HuH-7 (cell line): ENCODE measurements at places on chromosomes 6 and 20.

DNA sequence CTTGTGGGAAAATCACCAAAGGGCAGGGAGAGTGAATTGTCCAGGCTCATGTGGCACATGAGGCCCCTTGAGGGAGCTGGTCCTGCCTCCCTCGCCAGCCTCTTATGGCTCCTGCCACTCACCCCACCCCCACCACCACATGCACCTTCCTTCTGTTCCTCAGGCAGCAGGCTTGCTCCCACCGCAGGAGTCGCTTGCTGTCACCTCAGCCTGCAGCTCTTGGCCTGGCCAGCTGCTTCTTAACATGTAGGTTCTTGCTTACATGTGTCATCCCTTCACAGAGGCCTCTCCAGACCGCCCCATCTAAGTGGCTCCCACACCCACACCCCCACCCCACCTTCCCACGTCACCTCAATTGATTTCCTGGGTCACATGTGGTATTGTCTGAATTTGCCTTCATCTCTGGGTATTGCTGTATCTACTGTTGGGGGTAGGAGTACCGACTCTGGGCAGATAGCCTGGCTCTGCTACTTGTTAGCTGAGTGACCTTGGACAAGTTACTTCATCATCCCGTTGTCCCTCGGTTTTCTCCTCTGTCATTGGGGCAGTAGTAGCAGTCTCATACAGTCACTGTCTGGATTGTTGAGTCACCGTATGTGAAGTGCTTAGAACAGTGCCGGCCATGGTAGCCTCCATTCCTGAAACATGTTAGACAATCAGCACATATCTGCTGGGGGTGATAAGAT lies 41.7 kb downstream of the SLC9A8 start:
- DNase-seq, result no peak

GRCh38 chr6:84508981-84509380 lies 255.4 kb downstream of the TBX18 start:
- no peak for DNase-seq

DNA sequence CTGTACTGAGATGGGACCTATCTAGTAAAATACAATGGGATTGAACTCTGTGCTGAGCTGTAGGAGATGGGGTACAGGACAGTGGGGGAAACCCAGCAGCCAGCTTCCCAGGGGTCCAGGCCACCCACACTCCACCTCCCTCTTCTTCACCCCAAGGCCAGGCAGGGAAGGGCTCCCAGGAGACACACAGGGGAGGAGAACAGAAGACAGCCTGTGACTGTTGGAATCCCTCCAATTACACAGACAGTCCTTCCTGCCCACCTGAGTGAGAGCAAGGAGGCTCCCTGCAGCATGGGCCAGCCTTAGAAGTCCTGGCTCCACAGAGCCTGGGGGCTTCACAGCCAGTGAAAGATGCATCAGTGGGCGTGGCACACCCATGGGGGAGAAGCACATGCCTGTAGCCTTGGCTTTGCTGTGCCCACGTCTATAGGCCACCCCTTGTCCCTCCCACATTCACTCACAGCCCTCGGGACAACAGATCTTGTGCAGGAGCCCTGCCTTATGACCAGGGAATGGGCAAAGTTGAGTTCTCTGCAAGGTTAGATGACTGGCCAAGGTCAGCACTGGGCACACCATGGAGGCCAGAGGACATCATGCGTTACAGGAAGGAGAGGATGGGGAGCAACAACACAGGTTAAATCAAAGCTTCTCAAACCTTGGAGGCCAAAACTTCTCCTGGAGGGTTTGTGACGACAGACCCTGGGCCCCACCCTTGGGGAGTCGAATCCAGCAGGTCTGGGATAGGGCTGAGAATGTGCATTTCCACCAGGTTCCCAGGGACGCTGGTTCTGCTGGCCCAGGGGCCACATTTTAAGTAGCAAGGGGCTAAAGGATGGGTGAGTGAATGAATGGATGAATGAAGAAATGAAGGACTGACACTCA lies 12.3 kb upstream of the CST7 start:
- DNase-seq, result no peak

GRCh38 chr6:12224251-12224650 lies 65.9 kb upstream of the EDN1 start:
- no peak for DNase-seq

GRCh38 chr6:54058236-54058635 lies 53.0 kb upstream of the MLIP start:
- DNase-seq, result no peak

- no peak for DNase-seq
These were observed 111.4 kb upstream of the ARMC2 start for GRCh38 chr6:108736832-108737231.

DNA sequence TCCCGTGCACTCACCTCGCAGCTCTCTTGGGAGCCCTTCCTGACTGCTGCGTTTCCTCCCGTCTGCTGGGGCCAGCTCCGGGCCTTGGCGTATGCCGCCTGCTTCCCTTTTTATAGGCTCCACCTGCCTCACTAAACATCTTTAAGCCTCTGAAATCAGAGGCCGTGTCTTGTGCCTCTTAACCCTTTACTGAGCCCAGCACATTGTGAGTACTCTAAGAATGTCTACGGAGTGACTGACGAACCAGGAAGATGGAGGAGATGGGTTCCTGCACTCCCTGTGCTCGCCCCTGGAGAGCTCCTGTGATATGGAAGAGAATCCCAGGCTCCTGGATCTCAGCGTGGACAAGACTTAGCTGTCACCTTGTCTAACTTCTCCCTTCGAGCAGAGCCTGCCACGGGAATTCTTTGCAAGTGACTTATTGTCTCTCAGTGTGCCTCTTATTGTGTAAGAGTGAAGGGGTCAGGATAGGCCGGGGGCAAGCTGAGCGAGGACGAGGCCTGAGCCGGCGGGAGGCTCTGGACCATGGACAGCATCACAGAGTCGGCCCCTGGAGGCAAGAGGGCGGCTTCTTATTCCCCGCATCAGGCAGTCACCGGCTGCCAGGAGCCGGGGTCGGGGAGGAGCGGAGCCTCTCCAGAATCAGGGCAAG lies 70.9 kb upstream of the CCDC167 start:
- no peak for DNase-seq

DNA sequence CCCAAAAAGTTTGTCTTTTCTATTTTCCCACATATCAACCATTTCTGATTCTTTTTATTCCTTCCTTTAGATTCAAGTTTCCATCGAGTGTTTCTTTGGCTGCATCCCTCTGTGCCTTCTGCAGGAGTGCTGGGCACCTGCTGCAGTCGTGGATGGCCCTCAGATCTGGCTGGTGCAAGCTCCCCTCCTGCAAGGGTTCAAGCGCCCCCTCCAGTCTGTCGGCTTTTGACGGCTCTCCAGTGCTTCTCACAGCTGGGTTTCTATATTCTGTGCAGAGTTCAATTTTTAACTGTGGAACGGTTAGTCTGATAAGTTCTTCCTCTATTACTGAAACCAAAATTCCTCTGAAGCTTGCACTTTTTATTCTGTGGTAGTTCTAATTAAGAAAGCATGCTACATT lies 132.1 kb downstream of the HUS1B start:
- DNase-seq, result no peak

DNA sequence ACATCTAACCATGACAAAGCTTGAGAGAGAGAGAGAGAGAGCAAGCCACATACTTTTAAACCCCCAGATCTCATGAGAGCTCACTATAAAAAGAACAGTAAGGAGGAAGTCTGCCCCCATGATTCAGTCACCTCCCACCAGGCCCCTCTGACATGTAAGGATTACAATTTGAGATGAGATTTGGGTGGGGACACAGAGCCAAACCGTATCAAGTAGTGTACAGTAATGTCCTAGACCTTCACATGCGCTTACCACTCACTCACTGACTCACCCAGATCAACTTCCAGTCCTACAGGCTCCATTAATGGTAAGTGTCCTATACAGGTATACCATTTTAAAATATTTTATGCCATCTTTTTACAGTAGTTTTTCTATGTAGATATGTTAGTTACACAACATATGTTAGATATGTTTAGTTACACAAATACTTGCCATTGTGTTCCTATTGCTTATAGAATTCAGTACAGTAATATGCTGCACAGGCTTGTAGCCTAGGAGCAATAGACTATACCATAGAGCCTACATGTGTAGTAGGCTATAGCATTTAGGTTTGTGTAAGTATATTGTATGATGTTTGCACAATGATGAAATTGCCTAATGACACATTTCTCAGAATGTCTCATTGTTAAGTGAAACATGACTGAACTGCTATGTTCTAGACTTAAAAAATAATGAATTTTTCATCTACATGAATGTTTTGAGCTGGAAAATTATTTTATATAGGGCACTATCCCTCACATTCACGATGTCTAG lies 11.7 kb downstream of the TSPYL1 start:
- no peak for DNase-seq

- DNase-seq, result peak; percentile 52
These were observed 26.3 kb downstream of the JAG1 start for GRCh38 chr20:10647471-10647870.

DNA sequence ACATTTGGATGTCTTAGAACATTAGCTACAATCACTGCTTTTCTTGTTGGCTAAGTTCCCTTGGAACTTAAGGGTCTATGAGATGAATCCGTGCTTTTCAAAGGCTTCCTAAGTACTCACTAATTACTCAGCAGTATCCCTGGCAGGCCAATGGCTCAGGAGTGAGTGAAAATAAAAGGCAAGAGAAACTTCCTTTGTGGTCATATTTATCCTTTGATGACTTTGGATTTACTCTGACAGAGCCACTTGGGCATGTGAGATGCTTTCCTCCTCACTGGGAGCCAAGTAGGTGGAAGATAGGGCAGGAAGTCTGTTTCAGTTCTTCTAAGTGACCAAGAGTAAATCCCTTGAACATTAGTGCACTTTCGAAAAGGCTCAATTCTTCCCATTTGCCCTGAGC lies 224.3 kb upstream of the FOXA2 start:
- DNase-seq, result no peak

- no peak for DNase-seq
These were observed 3.6 kb upstream of the DSN1 start for GRCh38 chr20:36777167-36777566.

GRCh38 chr6:112298816-112299281 lies 44.5 kb upstream of the LAMA4 start:
- no peak for DNase-seq

DNA sequence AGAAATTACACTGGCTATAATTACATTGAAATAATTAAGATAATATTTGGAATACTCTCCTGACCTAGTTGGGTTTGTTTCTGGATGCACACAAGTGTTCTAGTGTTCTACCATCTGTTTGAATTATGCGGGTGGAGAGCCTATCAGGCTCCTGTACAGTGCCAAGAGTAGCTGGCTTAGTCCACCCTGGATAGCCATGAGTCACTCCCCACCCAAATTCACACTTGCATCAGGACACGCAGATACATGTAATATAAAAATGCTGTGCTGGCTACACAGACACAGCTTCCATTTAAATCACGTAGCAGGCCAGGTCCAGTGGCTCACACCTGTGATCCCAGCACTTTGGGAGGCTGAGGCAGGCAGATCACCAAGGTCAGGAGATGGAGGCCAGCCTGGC lies 686.2 kb upstream of the SLC35B3 start:
- no peak for DNase-seq

GRCh38 chr20:40758790-40759189 lies 69.8 kb upstream of the MAFB start:
- no peak for DNase-seq

- no peak for DNase-seq
These were observed 33.0 kb downstream of the SAMD3 start for GRCh38 chr6:130189531-130190397.

GRCh38 chr6:50112981-50113857 lies 63.5 kb upstream of the DEFB112 start:
- DNase-seq, result no peak

- peak; percentile 30 for DNase-seq
These were observed 12.1 kb upstream of the EXOC2 start for GRCh38 chr6:705047-705446.

GRCh38 chr20:44395461-44396340 lies 40.2 kb downstream of the HNF4A start:
- DNase-seq, result no peak

- DNase-seq, result no peak
These were observed 276.4 kb downstream of the UTRN start for GRCh38 chr6:144561455-144562043.

DNA sequence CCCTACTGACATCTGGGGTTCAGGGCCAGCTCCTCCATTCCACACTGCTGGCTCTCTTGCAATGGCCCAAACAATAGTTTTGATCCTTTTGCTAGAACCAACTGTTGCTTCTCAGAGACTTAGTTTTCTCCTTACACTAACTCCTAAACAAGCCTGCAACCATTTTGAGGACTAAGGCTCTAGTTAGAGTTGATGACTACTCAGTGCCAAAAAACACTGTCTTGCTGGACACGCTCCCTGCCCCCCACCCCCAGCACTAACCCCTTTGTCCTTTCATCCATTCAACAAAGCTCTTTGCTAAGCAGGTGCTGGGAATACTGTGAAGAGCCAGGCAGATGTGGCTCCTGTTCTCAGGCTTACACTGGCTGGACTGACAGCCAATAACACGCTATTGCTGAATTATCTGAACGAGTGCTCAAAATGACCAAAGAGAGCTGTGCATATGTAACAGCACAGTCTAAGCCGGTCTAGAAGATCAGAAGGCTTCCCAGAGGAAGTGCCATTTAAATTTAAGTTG lies 17.6 kb downstream of the GCLC start:
- no peak for DNase-seq
